ENCODE measurements at places on chromosomes 4 and X.
A peak's percentile ranks its signal among the peaks of the same experiment; 100 is the strongest.

DNA sequence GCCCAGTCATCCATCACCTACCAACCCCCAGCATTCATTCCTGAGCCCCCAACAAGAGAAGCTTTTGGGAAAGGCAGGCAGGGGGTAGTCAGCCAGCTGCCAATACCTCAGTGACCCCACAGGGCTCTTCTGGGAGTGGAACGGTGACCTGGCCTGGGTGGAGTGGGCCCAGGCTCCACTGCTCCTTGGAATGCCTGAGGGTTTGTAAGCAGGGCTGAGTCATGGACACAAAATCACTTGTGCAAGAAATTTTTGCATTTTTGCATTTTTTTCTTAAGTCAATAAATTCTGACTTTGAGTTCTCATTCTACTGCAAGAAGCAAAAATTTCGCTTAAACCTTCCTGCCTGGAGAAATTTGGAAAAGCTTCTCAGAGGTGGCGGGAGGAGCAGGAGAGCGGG, 18.5 kb downstream of the SORCS2 start:
- DNase-seq: no peak

- no peak for DNase-seq
Measured at GRCh38 chr4:113433536-113434246, 327.8 kb downstream of the CAMK2D start.

GRCh38 chrX:50067435-50068284, 133.1 kb downstream of the AKAP4 start:
- no peak for DNase-seq

- DNase-seq: no peak
Measured at GRCh38 chr4:53520116-53520515, 71.2 kb downstream of the LNX1 start.

DNA sequence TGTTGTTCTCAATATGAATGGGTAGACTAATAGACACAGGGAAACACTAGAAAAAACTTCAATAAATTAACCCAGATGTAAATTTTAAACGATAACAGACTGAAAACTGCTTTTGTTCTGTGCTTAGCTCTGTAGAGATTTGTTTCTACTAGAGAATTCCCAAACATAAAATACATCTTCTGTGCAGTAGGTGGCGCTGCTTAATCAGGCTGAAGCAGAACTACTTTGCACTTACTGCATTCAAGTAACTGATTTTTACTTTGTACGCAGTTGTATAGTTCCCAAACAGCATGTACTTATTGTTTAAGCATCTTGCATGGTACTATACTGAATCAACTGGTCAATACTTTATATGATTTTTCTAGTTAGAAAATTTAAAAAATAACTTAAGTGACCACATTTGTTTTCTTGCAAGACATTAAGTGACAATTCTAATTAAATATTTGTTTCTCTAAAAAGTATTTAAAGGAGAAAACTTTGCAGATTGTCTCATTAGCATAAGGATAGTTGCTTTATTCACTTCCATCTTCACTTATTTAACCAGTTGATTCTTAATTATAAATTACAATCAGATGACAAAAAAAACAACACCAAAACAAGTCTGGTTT, 490.6 kb downstream of the IL15 start:
- DNase-seq: peak; percentile 6

GRCh38 chr4:53150631-53151488, 215.0 kb downstream of the SCFD2 start:
- DNase-seq: no peak

DNA sequence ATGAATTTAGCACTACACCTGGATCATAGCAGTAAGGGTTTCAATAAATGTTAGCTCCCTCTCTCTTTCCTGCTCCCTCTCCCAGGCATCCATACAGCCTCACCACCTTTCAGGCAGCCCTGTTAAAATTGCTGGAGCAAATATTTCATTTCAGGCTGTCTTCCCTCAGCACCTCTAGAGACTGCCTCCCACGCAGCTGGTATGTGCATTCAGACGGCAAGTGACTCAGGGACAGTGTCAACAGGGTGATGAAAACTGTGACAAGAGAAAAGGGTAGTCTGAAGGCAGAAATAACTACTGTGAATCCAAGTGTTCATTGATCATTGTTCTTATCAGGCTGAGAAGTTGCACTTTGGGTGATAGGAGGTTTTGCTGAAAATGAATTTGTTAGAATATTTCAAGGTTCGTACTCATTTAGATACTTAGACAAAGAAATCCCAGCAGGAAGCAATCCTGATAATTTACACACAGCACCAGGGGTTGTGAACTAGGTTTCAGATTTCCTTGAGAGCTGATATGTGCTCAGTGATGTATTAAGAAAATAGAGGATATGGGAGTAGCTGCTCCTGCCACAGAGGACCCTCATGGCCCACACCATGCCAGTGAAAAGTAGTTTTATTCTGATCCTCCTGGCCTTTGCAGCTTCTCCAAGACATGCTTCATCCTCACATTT, 424.2 kb downstream of the FGF13 start:
- DNase-seq: no peak

- DNase-seq: no peak
Measured at GRCh38 chr4:165288226-165288625, 39.2 kb upstream of the MSMO1 start.

DNA sequence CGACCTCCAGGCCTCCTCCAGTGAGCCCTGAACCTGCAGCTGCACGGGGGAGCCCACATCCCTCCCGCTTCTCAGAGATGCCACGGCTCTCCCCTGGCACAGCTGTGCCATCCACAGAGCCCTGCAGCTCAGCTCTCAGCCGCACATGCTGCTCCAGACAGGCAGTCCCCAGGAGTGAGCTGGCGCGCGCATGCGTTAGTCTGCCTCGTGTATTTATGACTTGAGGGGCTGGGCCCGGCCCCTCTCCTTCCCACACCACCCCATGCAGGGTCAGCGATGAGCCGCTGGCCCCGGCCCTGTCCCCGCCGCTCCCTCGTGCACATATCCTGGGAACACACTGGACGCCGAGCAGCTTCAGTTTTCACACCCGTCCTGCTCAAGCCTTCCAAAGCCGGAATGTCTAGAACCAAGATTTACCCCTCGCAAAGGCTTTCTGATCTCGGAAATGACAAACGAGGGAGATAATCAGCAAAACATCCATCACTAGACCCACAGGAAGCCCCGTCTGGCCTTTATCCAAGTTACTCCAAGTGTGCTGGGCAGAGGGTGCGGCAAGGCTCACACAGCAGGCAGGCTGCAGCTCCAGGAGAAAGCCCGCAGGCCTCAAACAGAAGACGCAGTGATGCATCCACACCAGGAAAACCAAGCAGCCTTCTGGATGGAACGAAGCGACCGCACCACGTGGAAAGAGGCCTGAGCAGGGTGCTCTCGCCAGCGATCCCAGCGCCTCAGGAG, 24.3 kb downstream of the GAK start:
- no peak for DNase-seq

DNA sequence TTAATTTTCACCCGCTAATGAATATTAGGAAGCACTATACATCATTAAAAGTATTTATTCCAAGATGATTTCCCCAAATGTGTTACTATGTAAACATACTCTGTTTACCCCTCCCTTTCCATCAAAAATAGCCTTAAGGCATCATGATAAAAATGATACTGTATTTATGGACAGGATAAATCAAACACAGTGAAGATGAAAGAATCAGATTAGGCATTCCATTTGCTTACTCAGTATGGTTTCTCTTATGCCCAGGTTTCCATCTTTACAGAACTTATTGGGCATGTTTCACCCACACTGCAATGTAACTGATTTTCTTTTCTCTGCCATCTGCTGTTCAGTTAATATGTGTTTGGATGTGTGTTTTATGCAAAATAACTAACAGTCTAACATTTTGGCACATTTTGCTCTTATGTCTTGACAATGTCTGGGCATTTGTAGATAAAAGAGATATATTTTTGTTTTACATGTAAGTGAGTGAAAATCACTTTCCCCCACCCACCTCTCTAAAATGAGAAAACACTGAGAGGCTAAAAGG, 445.2 kb downstream of the RPA4 start:
- no peak for DNase-seq

GRCh38 chr4:162506253-162506652, 342.5 kb upstream of the FSTL5 start:
- DNase-seq: no peak

DNA sequence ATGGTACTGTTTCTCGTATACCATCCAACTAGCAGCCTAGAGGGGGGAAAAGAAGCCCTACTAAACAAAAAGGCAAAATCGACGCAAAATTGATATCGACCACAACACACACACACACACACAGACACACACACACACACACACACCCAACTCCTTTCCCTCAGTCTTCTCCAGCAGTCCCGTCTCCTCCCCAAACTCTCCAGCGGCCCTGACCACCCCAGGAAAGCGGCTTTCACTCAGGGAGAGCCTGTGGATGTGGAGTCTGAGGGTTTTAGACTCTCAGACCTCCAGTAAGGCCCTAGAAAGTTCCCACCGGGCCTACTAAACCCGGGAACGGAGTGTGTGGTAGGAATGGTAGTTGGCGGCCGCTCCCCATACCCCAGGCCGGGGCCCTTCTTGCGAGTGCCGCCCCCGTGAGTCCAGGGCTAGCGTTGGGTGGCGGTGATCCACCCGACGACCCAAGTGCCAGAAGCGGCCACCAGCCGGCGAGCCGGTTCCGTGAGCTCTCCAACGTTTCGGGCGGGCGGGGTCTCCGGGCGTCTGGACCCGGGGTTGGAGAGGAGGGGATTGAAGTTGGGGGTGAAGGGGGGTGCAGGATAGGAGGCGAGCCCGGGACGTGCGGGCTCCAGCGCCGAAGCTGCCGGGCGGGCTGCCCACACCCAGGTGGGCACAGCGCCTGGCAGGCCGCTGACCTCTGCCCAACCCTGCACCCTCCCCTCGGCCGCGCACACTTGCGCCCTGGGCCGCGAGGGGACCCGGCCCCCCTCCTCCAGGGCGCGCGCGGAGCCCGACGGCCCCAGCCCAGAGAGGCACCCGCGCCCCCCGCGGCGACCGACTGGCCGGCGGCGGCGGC, 13.7 kb downstream of the ARX start:
- no peak for DNase-seq

- no peak for DNase-seq
Measured at GRCh38 chrX:38473701-38474100, 87.6 kb upstream of the TSPAN7 start.

DNA sequence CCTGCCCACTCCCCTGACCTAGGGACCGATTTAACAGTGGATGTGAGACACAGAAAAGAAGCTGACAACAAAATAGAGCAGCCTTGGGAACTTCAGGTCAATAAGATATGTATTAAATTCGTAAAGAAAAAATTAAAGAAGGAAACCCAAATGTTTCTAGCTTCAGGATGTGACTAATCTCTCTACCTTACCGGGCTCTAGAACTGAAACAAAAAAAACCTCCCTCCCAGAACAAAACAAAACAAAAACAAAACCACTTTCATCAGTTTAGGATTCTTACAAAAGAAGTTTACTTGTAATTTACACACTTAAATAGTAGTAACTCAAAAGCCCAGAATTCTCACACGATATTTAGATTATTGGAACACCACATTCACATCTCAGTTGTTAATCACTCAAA, 185.8 kb upstream of the RPS6KA3 start:
- peak; percentile 9 for DNase-seq

- DNase-seq: no peak
Measured at GRCh38 chrX:42746606-42747005, 31.4 kb downstream of the PPP1R2C start.

GRCh38 chrX:22952010-22952409, 47.8 kb upstream of the DDX53 start:
- DNase-seq: no peak

GRCh38 chr4:10011885-10012284, 9.4 kb downstream of the SLC2A9 start:
- no peak for DNase-seq

Measured in GM10248 (cell line).